ENCODE measurements at places on chromosomes 12 and 14.

- no peak for DNase-seq
Measured at GRCh38 chr14:29108908-29109307, 342.3 kb downstream of the FOXG1 start.

GRCh38 chr14:75845136-75845804, 136.5 kb downstream of the TGFB3 start:
- DNase-seq = no peak

- DNase-seq = no peak
Measured at GRCh38 chr12:47377414-47378221, 297.9 kb upstream of the AMIGO2 start.

DNA sequence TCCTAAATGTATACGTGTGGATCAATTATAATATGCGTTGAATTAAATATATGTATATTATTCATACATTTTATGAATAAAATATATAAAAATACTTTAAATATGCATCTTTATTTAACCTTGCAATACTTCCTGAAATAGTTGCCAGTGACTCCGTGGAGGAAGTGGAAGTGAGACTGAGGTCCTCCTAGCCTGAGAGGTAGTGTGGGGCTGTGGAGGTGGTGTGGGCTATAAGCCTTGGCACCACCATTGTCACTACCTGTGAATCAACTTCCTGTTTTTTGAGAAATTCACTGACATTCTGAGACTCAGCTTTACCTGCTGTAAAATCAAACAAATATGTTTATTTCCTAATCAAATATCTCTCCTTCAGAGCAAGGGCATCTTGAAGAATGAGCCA, 514.2 kb downstream of the VRK1 start:
- DNase-seq = no peak

GRCh38 chr14:78805570-78805969, 635.4 kb downstream of the NRXN3 start:
- DNase-seq = no peak
